ENCODE measurements at places on chromosomes 11 and 22.

- no peak for DNase-seq
These were observed 1.0 kb upstream of the ATG2A start for GRCh38 chr11:64918017-64918416.

DNA sequence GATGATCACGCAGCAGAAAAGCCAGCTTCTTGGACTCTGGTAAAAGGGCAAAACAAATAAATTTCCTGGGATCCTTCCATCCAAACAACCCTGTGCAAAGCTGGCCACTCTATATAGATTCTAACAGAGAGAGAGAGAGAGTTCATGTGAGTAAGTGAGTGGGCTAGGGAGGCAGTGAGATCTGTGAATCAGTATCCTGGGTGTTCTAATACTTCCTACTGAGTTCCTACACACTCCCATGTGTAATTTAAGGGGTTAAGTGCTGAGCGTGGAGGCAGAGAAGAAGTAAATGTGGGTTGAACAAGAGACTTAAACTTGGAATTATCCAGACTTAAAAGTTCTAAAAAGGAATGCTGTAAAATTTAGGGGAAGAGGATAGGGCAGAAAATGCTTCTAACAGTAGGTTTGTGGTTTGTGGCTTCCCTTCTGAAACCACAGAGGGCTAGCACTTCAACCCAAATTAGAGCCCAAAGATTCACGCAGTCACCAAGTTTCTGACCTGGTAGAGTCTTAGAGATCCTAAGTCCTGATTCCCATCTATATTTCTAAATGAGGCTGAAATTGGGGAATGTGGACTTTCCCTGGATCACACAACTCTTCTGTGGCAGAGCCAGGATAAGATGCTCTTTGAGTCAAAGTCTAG, 413.9 kb downstream of the TENM4 start:
- DNase-seq, result no peak

- no peak for DNase-seq
These were observed 11.2 kb upstream of the MS4A6E start for GRCh38 chr11:60315871-60316270.

GRCh38 chr22:39472570-39473556, 16.1 kb downstream of the MGAT3 start:
- no peak for DNase-seq

- no peak for DNase-seq
These were observed 10.0 kb downstream of the TAB1 start for GRCh38 chr22:39409516-39410029.

DNA sequence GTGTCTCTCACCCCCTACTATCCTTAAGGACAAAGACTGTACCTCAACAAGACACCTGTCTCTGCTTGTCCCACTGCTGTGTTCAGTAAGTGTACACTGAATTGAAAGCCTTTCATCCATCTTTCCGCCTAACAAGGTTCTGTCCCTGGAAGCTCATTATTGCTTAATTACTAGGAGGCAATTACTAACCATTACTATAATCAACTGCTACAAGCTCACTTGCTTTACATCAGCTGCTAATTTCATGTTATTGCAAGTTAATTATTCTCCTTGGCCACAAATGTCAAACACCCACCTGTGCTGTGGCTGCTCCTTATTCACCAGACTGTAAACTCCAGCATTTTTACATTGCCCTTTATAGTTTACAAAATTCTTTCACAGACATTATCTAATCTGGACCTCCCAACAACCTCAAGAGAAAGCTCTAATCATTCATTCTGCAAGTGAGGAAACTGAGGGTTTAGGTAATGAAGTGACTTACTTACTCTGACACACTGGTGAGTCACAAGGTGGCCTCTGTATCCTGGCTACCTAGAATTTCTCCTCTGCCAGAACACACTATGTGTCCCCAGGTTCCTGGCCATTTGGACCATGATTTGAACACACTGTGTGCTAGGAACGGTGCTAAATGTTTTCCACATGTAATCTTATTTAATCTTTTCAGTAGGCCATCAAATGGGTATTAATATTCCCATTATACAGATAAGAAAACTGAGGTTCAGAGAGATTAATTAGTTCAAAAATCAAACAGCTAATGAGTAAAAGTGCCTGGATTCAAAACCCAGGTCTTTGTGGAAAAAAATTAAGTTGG, 66.7 kb downstream of the RAB30 start:
- DNase-seq, result no peak

DNA sequence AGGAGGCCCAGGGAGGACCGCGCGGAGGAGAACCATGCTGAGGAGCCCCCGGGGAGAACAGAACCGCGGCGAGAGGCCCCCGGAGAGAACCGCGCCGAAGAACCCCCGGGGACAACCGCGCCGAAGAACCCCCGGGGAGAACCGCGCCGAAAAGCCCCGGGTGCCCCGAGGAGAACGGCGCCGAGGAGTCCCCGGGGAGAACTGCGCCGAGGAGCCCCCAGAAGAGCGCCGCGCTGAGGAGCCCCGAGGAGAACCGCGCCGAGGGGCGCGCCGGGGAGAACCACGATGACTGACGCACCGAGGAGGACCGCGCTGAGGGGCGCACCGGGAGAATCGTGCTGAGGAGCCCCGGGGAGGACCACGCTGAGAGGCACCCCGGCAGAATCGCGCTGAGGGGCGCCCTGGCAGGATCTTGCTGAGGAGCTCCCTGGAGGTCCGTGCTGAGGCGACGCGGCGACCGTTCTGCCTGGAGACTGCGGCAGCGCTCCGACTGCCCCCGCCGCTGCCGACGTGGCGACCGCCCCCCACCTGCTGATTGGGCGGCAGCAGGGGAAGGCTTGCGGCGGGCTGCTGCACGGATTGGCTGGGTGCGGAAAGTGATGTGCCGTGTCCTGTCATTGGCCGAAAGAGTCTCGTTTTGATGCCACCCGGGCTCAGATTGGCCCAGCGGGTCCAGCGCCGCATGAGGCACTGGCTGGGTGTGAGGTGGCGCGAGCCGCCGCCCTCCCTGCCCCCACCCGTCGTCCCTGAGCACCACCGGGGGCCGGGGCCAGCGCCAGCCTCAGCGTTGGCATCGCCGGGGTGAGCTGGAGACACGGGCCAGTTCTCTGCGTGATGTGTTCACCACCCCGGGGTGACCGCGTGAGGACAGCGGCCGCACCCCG, at the start of gene KCNQ1OT1:
Gene KCNQ1OT1, minus strand, starts transcription at position 464 of the 884 bp plus-strand sequence.
- DNase-seq, result no peak

GRCh38 chr11:34331736-34332135, 26.1 kb downstream of the ABTB2 start:
- DNase-seq, result peak; percentile 70

- DNase-seq, result no peak
These were observed 110.2 kb downstream of the TEAD1 start for GRCh38 chr11:12784445-12784844.

DNA sequence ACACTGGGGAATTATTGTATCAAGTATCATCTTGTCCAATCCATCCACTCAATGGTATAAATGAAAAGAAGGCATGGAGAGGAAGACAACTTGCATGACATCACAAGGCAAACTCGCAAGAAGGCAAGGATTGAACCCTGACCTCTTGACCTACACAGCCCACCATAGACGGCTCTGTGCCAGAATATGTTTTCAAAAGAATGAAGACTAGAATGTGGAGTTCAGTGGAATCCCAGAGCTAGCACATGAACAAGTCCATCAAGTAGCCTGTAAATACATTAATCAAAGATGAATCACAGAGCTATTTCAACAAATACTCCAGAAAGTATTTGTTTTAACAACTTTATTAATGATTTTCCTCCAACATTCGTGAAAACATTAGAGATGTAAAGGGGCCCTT, 189.7 kb downstream of the GUCY1A2 start:
- DNase-seq, result no peak

- peak; percentile 13 for DNase-seq
These were observed 198.8 kb upstream of the SEZ6L start for GRCh38 chr22:25970374-25970911.

- DNase-seq, result no peak
These were observed 5.0 kb downstream of the CRKL start for GRCh38 chr22:20922141-20922751.

DNA sequence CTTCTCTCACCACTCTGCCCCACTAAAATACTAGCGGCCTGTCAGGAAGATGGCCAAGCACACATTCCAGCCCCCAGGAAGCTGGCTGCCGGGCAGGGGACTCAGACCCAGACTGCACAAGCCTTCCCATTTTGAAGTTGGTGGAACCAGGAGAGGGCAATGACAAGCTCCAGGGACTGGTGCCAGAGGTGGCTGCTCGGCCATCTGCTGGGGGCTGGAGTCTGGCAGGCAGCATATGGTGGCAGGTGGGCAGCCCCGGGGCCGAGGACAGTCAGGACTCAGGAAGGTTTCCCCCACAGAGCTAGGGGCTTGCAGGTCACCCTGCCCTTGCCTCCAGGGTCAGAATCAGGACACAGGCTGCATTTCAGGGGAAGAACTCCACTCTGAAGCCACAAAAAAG, 22.6 kb downstream of the KCNJ5 start:
- no peak for DNase-seq

- peak; percentile 24 for DNase-seq
These were observed 52.8 kb upstream of the YWHAH start for GRCh38 chr22:31891366-31892079.

DNA sequence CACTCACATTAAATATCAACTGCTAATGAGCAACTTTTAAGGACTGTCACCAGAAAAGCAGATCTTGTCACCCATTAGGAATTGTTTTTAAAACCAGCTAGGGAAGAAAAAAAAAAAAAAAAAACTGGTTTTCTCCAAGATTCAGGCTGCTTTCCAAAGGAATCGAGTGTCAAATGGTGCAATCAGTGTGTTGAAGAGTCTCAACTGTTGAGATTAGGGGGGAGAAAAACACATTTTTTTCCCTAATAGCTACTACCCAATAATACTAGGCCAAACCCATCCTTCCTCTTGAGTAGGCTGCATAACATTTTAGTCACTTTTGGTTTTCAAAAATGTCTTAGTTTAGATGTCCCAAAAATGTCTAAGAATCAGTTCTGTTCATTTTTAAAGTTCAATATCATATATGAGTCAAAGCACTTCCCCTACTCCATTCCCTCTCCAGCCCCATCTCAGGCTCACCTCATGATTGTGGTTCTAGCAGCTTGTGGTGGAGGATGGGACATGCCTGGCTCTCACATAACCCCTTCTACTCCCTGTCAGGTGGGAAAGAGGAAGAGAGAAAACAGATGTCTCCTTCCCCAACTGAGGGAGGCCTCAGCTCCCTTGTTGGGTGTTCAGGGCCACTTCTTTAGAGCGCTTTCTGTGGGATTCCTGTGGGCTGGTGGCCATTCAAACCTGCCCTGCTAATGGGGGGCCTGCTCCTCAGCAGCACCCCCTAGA, 193.6 kb downstream of the CWF19L2 start:
- DNase-seq, result no peak

DNA sequence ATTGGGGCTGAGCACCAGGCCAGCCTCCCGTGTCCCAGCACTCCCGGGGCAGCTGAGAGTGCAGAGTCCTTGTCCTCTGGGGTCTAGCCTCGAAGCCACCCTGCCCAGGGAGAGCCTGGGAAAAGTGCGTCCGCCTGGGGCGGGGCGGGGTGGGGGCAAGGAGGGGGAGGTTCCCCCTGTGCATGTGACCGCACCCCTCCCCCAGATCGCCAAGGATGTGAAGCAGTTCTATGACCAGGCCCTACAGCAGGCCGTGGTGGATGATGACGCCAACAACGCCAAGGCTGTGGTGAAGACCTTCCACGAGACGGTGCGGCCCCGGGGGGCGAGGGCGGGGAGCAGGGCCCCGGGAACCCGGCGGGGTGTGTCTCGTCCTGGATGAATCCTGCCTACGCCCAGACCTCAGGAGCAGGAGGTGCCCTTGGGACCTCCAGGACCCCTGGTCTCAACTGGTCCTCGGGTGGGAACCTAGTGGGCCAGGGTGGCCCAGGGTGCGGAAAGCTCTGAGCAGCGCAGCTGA, 5.3 kb upstream of the TSSC4 start:
- no peak for DNase-seq

DNA sequence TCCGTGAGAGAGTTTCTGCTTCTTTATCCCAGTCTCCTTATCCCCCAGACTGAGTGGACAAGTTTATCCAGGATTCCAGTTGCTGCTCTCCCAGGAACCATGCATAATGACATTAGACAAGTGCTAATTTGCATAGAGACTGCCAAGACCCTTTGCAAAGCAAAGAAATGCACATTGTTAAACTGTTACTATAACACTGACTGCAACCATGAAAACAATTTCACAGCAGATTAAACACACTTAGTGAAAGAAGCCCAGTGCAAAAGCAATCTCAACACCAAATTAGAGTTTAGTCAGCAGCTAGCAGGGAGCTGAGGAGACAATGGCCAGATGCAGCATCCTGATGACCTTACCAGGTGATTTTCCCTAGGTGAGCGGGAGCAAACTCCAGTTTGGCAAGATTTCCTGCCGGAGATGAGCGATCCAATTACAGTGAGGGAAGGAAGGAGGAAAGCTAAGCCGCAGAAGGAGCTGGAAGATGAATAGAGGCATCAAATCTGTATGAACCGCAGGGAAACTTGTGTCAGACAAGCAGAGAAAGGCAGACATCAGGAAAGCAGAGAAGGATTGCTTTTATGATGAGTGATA, 273.8 kb upstream of the B3GAT1 start:
- no peak for DNase-seq

- no peak for DNase-seq
These were observed 88.4 kb downstream of the UBASH3B start for GRCh38 chr11:122743949-122744348.

DNA sequence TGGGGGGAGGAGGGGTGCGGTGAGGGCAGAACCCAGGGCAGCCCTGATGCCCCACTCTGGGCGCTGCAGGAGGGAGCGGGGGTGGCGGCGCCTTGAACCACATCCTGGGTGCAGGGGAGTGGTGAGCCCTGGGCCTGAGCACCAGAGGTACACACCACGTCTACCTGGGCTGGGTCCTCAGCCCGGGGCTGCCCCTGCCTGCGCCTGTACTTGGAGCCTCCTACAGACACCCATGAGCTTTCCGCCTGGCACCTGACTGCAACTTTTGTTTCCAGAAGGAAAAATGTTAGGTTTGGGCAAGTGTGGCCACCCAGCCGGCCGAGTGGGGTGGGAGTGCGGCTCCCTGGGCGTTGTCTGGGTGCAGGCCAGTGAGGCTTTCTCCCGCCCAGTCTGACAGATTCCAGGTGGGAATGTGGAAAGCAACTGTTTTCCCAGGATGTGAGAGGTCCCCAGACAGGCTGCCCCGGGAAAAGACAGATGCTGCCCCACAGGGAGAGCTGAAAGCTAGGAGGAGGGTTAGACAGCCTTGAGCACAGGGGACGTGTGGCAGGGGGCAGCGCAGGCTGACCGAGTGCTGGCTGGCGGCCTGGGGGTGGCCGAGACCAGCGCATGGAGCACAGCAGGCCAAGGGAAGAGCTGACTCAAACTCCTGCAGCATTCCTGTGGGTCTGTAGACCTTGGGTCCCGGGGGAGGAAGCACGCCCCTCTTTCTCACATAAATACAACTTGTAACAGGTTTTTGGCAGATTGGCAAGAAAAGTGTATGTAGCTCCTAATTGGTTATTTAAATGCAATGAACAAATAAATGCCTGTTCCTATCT, 44.1 kb downstream of the GNB1L start:
- no peak for DNase-seq

- no peak for DNase-seq
These were observed 14.5 kb downstream of the ATG16L2 start for GRCh38 chr11:72828692-72829101.
